GM12865 (cell line): ENCODE measurements at places on chromosomes 6 and 20.
A peak's percentile ranks its signal among the peaks of the same experiment; 100 is the strongest.

GRCh38 chr20:5463007-5463686 is 146.4 kb upstream of the PROKR2 start:
- DNase-seq: no peak

GRCh38 chr6:14863902-14864850 is 381.7 kb upstream of the JARID2 start:
- no peak for DNase-seq

DNA sequence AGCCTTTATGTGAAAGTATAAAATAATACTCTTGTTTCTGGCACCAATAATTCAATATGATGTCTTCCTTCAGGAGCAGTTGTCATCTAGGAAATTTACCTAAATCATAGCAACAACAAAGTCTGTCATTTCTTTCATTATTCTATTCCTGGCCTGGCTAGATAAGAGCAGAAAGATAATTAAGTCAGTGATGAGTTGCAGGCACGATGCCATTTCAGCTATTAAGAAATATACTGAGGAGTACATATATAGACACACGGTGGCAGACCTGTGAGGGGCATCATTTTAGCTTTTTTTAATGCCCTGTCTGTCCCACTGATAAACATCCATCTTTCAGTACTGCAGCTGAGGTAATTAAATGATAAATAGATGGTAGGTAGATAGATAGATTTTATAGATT is 756.1 kb upstream of the EPHA7 start:
- DNase-seq: no peak

GRCh38 chr6:2988094-2988425 is 11.6 kb upstream of the NQO2 start:
- DNase-seq: no peak

GRCh38 chr6:118714756-118715155 is 63.4 kb upstream of the CEP85L start:
- DNase-seq: no peak

DNA sequence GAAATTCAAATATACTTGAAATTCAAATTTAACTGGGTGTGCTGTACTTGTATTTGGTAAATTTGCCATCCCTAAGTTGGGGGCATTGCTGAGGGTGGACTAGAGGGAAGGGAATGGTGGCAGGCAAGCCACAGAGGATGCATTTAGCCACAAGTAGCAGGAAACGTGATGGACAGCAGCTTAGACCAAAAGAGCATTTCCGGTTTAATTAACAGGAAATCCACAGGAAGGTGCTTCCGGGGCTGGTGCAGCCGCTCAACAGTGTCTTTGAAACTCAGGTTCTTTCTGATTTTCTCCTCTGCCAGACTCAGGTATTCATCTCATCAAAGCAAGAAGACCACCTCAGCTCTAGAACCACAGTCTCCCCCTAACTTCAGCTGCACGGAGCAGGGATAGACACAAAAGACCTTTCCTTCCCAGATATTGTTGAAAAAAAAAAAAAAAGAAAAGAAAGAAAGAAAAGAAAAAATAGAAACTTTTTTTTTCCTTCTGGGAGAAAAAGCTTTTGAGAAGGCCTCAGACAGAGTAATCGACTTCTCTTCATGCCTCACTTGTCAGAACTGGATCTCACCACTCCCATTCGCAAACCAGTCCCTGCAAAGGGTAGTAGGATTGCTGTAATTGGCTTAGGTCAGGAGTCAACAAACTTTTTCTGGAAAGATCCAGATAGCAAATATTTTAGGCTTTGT is 8.0 kb upstream of the BCAS1 start:
- peak; percentile 76 for DNase-seq

- no peak for DNase-seq
These were observed 54.2 kb upstream of the FANCE start for GRCh38 chr6:35397806-35398418.

GRCh38 chr20:39800548-39800947 is 838.4 kb downstream of the DHX35 start:
- DNase-seq: peak; percentile 15

- DNase-seq: no peak
These were observed 6.1 kb downstream of the SLC32A1 start for GRCh38 chr20:38730167-38730988.

- DNase-seq: no peak
These were observed 99.1 kb upstream of the DUSP22 start for GRCh38 chr6:193180-193579.

DNA sequence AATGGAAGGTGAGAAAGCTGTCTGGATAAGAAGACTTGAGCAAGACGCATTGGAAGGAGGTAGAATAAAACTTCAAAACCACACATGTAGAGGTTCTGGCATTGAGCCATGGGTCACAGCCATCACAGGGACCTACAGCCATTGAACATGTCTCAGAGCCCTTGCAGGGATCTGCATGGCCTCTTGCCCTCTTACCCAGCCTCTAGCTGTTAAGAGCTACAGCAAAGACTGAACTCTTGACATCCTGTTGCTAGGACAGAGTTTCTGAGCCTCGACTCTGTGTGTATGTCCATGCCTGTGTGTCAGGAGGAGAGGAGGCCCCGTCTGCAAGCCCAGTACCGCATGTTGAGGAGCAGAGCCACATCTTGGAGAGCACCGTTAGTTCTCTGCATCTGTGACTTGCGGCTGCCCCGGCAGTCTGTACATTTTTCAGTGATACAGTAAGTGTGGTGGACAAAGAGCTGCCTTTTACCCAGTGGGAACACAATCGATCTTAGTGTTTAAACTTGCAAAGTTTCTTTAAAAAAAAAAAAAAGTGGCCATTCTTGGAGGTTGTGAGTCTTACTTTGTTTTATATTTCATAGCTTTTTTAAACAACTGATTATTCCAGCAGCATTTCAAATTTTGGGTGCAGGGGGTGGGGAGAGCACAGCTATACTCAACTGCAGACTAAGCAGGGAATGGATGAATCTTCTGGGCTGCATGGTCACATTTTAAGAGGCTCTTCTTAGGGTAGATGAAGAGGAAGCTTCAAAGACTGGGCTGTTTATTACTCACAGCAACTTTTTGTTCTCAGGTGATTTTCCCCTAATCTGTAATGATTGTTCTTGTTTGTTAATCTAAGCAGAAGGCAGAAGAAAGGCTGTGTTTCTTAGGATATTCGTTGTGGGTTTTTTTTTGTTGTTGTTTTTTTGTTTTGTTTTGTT is 88.5 kb downstream of the TBC1D7 start:
- DNase-seq: no peak
